ENCODE measurements at places on chromosomes 12 and 14.

- peak; percentile 90 for DNase-seq
Measured at GRCh38 chr12:19273482-19274330, 144.2 kb downstream of the PLEKHA5 start.

DNA sequence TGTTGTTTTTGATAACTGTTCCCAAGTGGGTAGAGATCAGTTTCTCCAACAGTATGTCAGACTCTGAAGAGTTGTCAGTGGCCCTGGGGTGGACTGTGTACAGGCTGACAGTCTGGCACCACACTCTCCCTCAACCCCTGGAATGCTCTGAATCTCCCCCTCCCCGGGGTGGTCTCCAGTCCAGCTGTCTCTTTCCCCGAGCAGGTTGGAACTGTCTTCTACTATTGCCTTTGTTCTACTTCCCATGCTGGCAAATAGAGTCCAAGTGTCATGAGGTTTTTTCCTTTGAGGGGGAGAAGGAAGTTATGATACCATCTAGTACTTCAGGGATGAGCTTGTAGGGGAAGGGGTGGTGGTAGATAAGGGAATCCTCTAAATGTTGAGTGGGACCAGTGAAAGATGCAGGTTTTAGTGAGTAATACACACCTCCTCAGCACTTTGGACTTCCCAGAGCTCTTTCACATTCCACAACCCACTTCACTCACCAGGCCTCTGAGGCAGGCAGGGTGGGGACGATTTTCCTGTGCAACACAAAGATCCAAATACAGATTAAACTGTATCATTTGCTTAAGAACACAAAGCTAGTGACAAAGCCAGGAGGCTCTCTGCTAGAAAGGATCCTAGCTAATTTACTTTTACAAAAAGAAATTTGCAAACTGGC is 170.7 kb upstream of the GZMB start:
- DNase-seq: no peak

DNA sequence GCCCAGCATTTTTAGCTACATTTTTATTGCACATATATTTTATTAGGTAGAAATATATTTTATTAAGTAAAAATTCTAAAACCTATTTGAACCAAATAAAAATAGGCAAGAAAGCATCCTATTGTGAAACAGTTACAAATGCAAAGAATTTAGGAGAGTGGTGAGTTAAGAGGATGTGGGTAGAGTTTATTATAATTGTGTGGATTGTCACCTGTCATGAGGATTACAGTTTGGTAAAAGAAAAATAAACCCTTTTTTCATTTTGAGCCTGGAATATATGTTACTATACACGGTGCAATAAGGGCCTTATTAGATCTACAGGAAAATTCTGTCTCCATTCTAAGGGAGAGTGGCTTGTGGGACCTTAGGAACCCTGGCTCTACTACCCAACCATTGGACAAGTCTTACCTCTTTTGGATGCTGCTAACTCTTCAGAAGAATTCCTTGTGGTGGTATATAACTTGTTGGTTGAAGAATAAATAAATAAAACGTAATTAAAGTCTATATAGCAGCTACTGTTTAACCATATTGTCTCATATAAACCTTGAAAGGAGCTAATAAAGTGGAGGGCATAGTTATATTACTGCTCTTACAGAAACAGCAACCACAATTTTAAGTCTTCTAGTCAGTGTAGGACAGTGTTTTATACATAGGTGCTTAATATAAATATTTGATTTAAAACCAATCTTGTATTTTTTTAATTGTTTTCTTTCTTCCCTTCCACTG is 67.8 kb downstream of the FGD4 start:
- no peak for DNase-seq

GRCh38 chr12:20852649-20853048 is 42.1 kb downstream of the SLCO1B3 start:
- no peak for DNase-seq

DNA sequence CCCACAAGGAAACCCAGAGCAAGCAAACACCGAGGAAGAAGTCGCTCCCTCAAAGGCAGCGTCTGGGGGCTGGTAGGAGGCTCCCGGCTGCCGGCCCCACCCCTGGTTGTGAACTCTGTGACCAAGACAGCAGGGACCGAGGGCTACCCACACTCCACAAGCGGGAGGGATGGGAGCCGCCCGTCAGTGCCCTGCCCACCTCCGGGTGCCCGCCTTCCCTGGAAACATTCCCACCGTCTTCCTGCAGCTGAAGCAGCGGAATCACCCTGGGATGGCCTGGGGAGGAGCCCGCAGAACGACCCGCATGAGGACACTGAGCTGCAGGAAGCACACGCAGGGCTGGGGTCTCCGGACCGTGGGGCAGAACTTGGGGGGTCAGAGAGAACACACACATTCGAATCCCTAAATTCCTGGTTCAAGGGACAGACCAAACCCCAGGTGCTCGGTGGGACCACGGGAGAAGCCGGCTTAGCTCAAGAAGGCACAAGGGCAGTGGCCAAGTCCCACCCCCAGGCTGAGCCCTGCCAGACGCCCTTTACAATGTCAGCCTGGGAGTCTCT is 33.5 kb upstream of the C14orf180 start:
- DNase-seq: no peak

DNA sequence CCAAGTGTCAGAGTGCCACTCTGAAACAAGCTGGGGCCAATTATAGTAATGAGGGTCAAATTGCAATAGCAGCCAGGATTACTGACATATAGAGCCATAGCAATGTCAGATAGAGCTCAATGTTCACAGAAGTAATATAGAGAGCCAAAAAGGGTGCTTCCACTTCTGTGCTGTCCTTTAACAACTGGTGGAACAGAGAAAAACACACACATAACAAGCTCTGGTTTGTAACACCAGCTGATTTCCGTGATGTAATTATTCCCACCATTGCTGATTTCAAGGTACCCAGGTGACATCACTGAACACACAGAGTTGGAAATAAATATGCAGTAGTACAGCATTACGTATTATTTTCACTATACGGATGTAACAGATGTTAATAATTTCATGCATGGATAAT is 3.0 kb upstream of the CLEC2B start:
- peak; percentile 57 for DNase-seq

GRCh38 chr12:119391673-119392072 is 57.1 kb downstream of the CCDC60 start:
- no peak for DNase-seq

DNA sequence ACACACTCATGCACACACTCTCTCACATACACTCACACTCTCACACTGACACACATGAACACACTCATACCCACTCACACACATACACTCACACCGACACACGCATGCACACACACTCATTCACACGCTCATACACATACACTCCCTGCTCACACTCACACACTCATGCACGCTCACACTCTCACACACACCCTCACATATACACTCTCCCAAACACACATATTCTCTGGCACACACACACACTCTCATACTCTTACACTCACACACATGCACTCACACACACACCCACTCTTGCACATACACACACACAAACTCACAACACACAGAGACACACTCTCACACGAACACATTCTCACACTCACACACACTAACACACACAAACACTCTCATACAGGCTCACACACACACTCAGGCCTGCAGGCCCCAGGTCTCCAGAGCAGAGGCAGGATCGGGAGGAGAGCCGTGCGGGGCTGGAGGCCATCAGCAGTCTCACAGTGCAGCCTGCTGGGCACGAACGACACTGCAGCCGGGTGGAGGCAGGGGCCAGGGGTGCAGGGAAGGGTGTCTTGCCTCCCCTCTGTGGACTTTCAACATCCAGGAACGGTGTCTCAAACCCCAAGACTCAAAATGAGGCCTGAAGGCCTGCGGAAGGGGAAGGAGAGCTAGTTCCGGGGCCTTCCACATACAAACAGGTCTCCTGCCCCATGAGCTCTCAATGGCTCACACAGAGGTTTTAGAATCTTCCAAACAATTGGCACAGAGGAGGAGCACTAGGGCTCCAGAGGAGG is 148.7 kb downstream of the ANO2 start:
- DNase-seq: peak; percentile 31

GRCh38 chr12:116018282-116018681 is 259.2 kb downstream of the MED13L start:
- DNase-seq: no peak

- no peak for DNase-seq
Measured at GRCh38 chr12:22971701-22972191, 346.8 kb downstream of the ETNK1 start.

- no peak for DNase-seq
Measured at GRCh38 chr12:6608592-6609281, 1.6 kb upstream of the CHD4 start.

DNA sequence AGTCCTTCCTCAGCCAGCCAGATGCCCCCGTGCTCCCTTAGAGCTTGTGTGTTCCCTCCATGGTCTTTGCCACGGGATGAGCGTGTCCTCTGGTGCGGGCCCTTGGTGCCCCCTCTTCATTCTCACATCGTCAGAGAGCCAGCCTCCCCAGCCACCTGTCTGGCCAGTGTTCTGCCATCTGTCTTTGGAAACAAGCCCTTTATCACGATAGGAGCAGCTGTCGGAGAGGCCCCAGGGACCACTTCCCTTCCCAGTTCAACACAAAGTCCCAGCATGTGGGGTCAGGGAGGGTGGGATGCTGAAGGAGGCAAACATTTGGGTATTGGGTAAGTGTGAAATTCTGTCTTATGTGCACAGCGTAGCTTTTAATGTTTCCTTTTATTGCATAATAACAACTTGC is 44.5 kb downstream of the DYNC1H1 start:
- no peak for DNase-seq

DNA sequence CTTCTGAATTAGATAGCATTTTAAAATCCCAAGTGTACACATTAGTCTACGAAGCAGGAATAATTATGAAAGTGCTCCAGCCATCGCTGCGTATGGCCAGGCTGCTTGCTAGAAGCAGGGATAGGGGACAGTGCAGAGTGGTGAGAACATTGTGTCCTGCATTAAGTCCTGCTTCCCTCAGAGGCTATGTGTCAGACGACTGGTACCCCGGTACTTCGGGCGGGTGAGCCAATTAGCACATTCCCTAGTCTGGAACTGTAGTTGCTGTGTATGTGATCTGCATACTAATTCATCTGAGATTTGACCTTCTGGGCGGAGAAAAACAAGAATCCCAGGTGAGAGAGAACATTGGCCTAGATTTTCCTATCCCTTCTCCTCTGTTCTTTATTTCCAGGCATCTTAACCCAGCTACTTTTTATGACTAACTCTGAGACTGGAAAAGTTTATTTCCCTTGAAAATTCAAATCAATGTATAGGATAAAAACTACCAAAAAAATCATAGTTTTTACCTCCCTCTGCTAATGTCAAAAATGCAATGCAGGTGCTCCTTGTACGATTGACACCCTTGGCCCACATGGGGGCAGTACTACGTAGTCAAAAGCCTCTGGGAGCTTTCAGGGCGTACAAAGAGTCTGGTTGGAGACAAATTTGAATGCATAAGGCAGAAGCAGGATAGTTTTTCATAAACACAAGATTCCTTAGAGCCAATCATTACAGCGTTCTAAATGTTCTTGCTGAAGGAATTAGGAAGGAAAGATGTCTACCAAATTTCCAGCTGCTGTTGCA is 764.3 kb downstream of the NOVA1 start:
- peak; percentile 8 for DNase-seq

- DNase-seq: no peak
Measured at GRCh38 chr12:6254491-6254890, 54.3 kb downstream of the CD9 start.

- DNase-seq: no peak
Measured at GRCh38 chr14:68473069-68473468, 319.8 kb downstream of the ZFP36L1 start.

- DNase-seq: no peak
Measured at GRCh38 chr14:23158779-23159178, 24.7 kb downstream of the SLC7A8 start.

- peak; percentile 58 for DNase-seq
Measured at GRCh38 chr12:1691123-1692007, 495 bp downstream of the ADIPOR2 start.

DNA sequence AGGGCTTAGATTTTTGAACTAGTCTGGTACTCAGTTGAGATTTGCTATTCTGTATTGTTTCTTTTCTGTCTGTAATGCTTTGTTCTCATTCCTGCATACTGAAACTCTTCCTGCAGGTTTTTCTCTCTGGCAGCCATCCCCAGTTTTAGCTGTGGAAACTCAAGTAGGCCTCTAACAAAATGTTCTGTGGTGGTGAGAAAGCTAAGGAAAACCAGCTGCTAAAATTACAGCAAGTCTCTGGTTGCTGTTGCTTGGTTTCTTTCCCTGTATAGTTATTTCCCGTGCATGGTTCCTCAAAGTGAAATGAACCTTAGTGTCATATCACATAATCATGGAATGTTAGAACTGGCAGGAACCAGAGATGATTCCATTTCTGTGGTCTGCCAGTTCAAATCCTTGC is 442.5 kb downstream of the NRXN3 start:
- no peak for DNase-seq

DNA sequence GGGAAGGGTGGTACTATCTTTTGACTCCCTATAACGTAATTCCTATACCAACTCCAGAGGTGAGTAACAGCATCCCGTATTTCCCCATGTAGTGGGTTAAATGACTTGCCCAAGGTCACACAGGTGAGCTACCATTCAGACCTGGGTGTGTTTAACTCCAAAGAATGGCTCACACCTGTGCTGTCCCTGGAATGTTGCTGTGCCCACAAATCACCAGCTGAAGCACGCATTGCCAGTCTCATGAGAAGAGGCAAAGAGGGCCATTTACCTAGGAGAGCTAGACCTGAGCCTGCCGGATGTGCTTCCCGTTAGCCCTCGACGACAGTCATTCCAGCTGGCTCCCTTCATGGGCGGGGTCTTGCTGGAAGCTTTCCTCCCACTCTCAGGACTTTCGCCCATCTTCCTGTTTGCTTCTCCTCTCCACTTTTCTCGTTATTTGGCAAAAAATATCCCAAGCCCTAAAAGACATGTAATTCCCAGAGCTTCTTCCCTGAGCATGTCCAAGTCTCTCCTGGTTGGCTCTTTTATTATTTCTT is 106.6 kb upstream of the VASH1 start:
- DNase-seq: no peak

DNA sequence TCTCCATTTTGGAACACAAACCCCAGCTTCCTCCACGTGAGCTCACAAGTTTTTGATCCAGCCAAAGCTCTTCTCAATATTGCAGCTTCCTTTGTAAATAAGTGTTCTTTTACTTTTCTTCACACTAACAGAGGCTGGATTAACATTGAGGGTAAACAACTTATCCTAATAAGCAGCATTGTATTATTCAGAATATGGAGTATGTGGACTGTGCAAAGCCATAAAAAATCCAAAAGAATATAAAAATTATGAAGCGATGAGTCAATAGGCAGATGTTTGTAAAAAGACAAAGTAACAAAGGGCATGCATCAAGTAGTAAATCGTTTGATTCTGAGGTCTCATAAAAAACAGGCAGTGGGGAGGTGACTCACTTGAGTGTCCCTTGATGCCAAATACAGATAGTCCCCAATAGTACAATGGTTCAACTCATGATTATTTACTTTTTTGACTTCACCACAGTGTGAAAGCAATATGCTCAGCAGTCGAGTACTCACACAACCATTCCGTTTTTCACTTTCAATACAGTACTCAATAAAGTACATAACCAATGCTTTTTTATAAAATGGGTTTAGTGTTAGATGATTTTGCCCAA is 23.1 kb upstream of the KCNK10 start:
- DNase-seq: no peak

DNA sequence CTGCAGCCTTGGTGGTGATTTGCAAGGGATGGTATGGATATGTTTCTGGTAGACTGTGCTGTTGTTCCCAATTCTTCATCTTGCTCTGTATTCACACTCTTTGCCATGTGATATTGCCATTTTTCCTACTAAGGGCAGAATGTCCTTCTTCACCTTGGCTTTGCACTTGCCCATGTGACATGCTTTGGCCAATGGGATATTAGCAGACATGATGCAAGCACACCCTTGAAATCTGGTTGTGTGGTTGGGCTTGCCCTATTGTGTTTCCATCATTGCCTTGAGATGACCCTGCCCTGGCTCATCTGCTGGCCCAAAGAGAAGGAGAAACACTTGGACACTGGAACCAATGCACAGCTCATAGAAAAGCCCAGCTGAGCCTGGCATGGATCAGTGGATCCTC is 110.3 kb downstream of the AACS start:
- DNase-seq: no peak
